ENCODE measurements at places on chromosomes 11 and 22.

GRCh38 chr11:95295382-95296149 lies 64.6 kb upstream of the SESN3 start:
- DNase-seq: no peak

DNA sequence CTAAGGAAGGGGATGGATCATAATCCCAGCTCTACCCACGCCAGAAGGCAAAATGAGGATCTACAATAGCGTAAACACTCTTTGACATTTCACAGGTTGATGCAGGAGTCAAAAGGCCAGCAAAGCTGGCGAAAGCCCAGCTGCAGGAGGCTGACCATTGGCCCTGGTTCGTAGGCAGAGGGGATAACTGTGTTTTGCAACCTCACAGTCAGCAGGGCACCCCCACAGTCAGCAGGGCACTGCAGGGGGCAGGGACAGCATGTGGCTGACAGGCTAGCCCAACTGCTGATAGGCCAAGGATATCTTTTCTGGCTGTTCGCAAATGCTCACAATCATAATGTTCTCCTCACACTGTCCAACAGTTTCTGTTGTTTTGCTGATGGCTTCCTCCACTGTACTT lies 372.7 kb downstream of the BUD13 start:
- no peak for DNase-seq

DNA sequence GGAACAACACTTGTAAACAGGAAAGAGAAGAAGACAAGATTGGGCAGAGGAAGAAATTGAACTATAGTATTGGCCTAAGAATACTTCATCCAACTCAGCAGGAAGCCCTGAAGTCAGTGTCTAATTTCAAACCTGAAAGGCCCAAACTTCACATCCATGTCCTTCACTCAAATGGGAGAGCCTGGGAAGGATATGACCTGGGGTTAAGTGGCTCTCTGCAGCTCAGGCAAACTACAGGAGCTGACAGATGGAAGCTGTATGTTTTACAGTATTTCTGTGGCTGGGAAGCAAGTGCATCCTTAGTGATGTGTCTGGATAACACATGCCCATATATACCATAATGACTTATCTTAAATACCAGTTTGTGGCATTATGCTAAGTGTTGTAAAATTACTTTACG lies 196.2 kb downstream of the SOX6 start:
- DNase-seq: no peak

DNA sequence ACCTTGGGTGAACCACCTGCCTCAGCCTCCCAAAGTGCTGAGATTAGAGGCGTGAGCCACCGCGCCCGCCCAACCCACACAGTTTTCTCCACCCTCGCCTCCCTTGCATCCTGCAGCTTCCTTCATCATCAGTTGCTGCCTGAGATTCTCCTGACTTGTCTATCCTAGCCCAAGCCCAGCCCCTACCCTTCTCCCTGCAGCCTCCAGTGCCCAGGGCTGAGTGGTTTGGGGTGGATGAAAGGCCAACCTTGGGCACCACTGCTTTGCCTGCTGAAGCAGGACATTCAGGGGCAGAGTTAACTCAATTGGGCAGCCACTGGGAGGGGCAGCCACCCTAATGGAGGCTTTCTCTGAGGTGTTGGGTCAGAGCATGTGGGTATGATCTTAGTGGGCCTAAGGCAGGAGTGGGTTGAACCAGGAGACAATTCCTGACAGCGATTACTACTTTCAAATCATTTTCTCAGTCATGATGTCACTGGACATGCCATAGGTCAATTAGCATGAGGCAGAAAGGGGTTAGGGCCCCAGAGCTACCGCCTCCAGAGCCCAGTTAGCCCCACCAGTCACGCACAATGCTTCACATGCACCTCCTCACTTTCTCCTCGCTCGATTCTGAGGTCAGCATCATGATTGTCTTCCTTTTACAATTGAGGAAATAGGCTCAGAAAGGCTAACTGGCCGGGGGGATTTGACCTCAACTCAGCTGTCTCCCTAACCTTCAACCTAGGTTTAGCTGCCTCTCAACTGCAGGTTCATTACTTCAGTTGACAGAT lies 1.0 kb upstream of the FKBP2 start:
- DNase-seq: no peak

DNA sequence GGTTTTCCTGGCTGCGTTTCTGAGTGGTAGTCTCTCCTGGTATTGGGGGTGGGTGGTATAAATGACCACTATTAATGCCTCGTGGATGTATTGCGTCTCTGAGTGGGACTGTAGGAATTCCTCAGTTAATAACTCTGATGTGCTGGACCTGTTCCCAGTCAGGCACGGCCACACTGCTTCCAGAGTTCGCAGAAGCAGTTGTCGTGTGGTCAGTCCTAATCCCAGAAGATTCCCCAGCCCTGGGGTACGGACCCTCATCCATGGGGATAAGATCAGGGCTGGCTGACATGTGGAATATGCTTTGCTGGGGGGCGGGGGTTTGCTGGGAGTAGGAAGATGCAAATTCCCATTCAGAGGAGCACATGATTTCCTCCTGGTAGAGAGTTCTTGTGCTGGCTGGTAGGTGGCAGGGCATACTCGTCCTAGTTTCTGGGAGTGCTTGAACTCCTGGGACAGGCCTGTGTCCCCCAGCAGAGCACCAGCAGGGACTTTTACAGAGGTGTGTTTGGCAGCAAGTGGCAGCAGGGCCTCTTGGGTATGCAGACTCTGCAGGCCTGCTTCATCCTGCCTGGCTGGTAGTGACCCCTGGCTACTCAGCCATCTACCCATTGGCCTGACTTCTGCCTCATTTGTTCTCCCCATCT lies 157.4 kb downstream of the NAV2 start:
- no peak for DNase-seq

DNA sequence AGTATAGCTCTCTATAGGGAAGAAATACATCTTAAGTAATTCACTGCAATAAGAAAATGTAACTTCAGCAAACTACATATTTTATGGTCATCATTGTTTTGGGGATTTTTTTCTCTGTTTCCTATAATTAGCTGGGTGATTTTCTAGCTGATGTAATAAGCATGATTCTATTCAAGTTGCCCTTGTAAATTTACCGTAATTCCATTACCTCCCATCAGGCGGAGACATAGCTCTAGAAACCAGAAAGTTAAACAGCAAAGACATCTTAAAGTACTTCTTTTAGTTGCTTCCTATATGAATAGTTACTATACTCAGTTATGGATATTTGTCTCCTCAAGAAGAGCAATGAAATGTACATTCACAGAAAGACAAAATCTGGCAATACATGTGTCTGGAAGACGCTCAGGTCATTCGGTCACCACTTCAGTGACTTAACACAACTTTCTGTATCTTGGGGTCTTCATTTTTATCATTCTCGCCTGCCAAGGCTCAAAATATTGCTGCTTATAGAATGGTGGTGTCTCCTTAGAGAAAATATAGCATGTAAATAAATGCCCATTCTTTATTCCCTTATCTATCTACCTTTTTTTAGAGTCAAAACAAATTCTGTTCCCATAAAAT lies 239.9 kb upstream of the ZC3H12C start:
- DNase-seq: no peak

GRCh38 chr11:77821349-77821851 lies 456 bp downstream of the AAMDC start:
- no peak for DNase-seq

DNA sequence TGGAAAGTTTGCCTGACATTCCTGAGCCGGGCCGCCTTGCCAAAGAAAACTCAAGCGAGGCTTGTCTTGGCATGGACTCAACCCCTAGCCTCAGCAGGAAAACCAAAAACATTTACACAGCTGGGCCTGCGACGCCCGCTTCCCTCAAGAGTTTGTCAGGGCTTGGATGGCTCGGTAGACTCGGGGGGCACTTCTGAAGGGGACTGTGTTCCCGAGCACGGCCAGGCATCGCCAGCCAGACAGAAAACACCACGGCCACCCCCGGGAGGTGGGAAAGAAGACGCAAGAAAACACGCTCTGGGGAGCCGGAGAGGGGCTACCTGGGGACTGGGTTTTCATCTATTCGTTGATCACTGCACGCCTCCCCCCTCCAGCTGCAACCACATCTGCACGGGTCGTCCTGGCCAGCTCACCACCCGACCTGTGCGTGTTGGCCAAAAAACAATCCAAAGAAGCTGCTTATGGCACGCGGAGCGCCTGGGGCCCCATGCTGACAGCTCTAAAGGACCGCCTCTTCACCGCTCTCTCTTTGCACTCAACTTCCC lies 380.7 kb downstream of the MN1 start:
- DNase-seq: no peak

DNA sequence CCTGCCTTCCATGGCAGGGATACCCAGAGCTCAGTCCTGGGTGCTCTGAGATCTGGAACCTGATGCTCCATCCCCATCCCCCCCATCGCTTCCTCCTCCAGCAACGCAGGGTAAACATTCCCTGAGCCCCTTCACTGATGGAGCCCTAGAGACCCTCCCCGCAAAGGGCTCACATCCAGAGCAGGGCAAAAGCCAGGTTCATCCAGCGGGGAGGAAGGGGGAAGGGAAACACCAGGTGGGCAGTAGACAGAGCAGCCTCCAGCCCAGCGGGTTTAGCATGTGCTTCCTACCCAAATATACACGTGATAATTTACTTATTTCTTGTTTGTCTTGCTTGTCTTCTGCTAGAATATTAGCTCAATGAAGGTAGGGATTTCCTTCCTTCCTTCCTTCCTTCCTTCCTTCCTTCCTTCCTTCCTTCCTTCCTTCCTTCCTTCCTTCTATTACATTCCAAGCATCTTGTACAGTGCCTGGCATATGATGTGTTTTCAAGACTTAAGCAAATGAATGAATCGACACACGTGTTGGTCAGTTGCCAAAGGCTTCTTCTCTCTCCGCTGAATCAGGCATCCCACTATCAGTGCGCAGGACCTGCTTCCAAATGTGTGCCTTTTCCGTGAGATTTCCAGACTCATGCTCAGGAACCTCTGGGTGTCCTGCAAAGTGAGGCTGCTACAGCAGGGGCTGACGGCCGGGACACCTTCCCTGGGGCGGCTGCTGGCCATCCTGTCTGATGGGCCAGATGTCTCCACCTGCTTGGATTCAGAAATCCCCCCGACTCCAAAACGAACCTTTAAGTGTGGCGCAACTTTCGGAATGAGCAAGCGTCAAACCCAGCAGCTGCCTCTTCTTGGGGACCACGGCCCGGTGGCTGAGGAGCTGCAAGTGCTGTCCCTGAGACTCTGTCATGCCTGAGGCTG lies 955.1 kb downstream of the BRD1 start:
- no peak for DNase-seq

GRCh38 chr22:44305888-44306287 lies 6.9 kb downstream of the SHISAL1 start:
- no peak for DNase-seq
